Stromal cell of bone marrow (primary cell): ENCODE measurements at places on chromosomes 11 and 22.

DNA sequence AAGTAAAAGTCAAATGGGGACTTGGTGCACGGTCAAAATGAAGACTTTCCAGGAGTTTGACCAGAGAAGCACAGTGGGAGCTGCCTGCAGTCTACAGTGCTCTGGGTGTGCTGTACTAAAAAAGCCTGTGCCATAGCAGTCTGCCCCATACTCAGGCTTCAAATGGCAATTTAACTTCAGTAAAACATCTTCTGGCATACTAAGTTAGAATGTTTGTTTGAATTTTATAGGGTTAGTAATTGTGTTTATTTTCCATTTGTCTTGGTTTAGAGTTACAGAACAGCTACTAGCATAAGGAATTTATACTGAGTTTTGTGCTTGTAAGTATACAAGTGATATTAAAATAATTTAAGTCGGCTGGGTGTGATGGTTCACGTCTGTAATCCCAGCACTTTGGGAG, 29.3 kb upstream of the LIPT2 start:
- DNase-seq: no peak

- DNase-seq: no peak
Observed at GRCh38 chr11:58647866-58648265, 25.4 kb downstream of the CNTF start.

DNA sequence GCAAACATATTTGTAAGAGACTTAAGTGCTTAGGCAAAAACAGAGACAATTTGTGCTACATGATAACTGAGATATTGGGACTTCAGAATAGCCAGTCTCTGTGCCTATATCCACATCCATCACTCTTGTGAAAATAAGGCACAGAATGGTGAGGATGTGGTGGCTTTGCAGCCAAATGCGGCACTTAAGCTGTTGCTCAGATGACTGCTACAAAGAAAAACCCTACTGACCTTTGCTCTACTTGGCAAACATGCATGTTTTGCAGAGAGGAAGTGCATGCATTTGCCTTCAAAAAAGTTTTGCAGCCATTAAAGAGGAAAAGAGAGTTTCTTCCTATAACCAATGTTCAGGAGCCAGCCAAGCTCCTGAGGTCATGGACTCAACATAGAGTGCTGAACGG, 675.0 kb upstream of the KIRREL3 start:
- no peak for DNase-seq

- DNase-seq: no peak
Observed at GRCh38 chr11:108865406-108865805, 200.5 kb downstream of the DDX10 start.

DNA sequence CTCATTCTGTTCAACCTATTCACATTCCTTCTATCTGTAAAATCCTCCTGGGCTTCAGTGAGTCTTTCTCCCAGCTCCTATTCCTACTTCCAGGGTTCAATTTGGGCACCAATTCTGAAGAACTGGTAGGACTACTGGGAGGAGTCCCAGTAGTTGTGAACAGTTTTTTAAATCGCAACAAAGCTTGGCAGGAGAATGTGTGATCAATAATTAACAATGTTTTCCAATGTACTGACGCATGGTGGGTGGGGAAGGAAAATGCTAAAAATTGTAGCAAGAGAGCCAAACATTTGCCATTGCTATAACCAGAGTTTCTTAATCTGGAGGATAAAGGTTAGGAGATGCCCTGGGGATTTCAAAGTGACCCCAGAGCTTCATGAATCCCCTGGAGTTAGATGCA, 27.3 kb upstream of the PRSS23 start:
- DNase-seq: no peak

GRCh38 chr11:26696330-26696729, 25.5 kb downstream of the SLC5A12 start:
- DNase-seq: no peak

DNA sequence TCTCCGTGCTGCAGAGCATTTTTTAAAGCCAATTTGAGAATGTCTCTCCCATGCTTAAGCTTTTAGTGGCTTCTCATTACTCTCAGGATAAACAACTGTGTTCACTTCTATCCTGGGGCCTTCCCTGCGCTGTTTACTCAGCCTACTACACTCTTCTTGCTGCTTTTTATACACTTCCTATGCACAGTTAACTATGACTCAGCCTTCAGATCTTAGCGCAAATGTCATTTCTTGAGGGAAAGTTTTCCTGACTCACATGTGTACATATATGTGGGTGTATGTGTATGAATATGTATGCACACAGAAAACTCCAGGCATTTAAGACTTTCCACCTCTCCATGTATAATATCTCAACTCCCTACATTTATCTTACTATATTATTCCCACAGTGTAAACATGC, 9.8 kb downstream of the THAP12 start:
- DNase-seq: peak; percentile 51

- peak; percentile 28 for DNase-seq
Observed at GRCh38 chr22:42169055-42169469, 38.5 kb upstream of the CYP2D6 start.

- DNase-seq: no peak
Observed at GRCh38 chr11:57368845-57369232, 12.1 kb downstream of the PRG3 start.

DNA sequence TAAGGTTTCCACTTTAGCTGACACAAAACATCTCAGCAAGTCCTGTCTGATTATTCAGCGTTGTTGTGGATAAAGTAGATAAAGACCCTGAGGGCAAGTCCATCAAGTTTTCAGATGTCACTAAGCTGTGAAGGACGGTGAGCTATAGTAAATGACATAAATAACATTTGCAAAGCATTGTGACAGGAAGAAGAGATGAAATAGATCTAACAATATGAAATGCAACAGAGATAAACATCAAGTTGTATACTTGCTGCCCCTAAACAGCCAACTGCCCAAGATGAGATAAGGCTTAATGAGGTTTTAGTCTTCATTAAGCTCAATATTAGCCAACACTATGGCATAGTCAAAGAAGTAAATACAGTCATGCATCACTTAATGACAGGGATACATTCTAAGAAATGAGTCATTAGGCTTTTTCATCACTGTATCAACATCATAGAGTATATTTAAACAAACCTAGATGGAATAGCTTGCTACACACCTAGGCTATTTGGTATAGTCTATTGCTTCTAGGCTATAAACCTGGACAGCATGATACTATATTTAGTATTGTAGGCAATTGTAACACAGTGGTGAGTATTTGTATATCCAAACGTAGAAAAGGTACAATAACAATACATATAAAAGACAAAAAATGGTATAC, 625.1 kb upstream of the ANO5 start:
- DNase-seq: no peak

GRCh38 chr11:74948546-74948897, 369 bp downstream of the XRRA1 start:
- no peak for DNase-seq

DNA sequence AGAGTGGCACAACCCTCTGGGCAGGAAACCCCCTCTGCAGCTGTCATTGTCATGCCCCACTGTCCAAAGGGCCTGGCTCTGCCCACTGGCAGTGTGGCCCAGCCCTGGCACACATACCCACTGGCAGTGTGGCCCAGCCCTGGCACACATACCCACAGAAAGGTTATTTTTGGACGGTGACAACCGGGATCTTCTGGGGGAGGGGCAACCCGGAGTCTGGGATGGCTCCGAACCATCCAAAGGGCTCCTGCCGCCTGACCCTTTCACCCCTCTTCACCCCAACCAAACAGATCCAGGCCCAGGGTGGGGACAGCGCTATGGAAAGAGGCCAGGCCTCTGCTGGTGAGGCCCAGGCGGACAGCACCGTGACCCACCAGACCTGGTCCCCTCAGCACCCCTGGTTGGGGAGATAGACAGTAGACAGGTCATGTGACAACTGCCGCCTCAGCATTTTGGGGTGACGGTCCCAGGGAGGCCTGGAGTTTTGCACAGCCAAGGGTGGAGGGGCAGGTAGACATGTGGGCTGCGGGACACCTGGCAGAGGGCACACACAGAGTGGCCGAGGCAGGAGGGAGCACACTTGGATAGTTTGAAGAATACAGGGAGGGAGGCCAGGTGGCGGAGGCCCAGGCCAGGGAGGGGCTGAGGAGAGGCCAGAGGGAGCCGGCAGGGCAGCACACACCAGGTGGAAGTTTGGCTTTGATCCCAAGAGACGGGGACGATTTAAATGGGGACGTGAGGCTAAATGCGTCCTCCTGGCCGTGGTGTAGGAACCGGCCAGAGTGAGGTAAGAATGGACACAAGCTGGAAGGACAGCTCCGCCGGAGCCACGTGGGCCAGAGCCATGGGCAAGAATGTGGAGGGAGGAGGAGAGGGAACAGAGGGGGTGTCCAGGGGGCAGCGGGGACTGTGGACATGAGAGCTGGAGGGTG, 2.9 kb downstream of the MAPK12 start:
- DNase-seq: no peak

- no peak for DNase-seq
Observed at GRCh38 chr11:120655589-120655988, 144.0 kb downstream of the GRIK4 start.

DNA sequence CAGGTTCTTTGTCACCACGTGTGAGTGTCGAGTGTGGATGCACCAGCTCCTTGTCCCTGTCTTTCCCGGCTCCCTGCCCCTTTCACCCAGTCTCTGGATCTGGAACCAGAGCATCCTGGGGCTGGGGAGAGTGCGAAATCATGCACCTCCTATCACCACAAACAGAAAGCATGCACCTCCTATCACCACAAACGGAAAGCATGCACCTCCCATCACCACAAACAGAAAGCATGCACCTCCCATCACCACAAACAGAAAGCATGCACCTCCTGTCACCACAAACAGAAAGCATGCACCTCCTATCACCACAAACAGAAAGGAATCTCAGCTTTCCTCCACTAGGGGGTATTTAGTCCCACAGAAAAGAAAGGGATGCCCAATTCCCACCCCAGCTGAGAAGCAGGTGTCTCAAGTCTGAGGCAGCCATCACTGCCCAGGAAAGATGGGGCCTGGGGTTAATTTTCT, 5.9 kb upstream of the GLB1L3 start:
- no peak for DNase-seq

- DNase-seq: no peak
Observed at GRCh38 chr11:75815345-75816168, 547 bp downstream of the UVRAG start.

- DNase-seq: peak; percentile 100
Observed at GRCh38 chr11:2400069-2400761, at the start of gene TSSC4. TSS of gene TSSC4 (plus strand) at chr11:2400750. CDS start at chr11:2402634, 1,884 bp downstream.

DNA sequence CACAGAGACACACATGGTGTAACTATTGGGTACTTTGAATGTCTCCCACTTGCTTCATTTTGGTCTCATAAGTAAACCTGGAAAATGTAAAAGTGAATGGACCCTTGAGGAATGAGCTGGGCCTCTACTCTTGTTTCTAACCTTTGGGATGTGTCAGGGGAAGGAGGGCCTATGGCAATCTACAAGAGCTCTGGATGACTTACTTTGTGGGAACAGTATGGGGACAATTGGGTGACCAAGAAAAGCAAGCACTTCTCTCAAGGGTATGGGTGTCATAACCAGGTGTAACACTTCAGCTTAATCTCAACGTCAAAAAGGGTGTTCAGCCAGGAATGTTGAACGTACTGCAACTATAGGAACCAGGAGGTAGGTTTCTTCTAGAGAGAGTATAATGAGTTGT, 144.0 kb downstream of the OPCML start:
- no peak for DNase-seq

- DNase-seq: no peak
Observed at GRCh38 chr22:30474683-30475424, 3.0 kb upstream of the SEC14L3 start.

DNA sequence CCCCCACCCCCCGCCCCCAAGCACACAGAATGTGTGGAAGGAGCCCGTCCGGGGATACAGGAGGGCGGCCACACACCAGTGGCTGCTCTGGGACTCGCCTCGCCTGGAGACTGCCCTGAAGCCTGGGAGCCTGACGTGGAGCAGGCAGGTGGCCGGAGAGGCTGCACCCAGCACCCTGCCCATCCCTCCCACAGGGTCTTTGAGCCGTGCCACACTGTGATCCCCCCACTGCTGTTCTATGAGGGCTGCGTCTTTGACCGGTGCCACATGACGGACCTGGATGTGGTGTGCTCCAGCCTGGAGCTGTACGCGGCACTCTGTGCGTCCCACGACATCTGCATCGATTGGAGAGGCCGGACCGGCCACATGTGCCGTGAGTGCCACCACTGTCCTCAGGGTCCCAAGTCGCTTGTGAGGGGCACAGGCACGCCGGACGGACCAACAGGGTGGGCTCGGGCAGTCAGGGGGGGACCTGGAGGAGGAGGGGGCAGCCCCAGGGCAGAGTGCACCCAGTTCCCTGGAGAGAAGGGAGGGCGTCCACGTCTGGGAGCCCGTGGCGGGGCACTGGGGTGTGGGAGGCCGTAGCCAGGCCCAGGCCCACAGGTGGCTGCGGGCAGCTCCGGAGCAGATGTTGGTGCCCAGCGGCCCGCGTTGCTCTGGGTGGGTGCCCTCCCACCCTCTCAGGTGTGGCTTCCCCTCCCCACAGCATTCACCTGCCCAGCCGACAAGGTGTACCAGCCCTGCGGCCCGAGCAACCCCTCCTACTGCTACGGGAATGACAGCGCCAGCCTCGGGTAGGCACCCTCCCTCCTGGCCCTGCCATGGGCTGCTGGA, 27.0 kb upstream of the MUC5B start:
- no peak for DNase-seq

GRCh38 chr11:116202922-116203321, 569.9 kb downstream of the BUD13 start:
- no peak for DNase-seq

DNA sequence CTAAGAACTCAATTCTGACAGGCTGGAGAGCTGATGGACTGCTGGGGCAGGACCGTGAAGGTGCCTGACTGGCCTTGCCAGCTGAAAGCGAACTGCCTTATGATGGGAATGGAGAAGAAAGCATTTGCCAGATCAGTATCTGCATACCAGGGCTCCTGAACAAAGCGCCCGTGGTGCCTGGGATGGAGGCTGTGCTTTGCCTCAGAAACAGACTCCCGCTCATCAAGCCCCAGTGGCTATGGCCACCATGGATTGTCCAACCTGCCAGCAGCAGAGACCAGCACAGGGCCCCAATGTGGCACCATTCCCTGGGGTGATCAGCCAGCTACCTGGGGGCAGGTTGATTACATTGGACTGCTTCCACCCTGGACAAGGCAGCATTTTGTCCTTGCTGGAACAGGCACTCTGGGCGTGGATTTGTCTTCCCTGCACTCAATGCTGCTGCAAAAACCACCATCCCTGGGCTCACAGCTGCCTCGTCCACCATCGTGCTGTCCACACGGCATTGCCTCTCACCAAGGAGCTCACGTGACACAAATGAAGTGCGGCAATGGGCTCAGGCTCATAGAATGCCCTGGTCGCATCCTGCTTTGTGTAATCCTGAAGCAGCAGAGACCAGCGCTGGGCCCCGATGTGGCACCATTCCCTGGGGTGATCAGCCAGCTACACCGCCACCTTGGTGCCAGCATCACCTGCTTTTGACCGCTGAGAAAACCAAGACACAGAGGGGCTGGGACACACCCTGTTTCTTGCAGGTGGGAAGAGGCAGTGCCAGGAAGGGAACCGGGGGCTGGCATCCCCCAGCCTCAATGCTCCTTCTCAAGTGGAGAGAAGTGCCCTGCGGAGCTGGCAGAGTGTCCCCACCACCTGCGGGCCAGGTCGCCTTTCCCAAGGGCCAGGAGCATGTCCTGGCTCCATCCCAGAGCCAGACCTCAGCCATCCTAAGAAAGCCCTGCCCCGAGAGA, 1367.5 kb downstream of the BRD1 start:
- DNase-seq: no peak
